ENCODE measurements at places on chromosomes 1 and 21.

DNA sequence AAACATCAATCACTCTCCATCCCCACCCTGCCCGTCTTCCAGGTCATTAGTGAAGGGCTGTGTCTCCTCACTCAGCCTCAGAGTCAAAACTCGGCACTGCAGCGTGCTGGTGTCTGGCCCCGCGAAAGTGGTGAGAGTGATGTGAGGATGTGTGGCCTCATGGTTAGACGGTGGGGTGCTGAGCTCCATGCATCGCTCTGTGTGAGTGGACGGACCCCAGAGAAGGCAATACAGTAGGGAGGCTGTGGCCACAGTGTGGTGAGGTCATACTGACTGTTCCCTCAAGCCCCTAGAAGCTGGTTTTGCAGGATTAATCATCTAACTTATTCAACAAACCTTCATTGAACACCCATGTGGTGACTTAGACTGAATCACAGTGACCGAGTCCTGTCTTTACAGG is 329.9 kb upstream of the AJAP1 start:
- ATAC-seq: no peak

GRCh38 chr1:67952071-67952470 is 98.4 kb downstream of the DIRAS3 start:
- no peak for ATAC-seq

GRCh38 chr1:81392526-81393226 is 408.1 kb upstream of the ADGRL2 start:
- ATAC-seq: no peak

GRCh38 chr1:161720956-161721737 is at the start of gene FCRLB:
TSS of gene FCRLB (plus strand) at chr1:161721544. CDS start at chr1:161722673, 1,129 bp downstream.
- no peak for ATAC-seq

GRCh38 chr1:197103300-197103699 is 36.2 kb upstream of the F13B start:
- no peak for ATAC-seq

DNA sequence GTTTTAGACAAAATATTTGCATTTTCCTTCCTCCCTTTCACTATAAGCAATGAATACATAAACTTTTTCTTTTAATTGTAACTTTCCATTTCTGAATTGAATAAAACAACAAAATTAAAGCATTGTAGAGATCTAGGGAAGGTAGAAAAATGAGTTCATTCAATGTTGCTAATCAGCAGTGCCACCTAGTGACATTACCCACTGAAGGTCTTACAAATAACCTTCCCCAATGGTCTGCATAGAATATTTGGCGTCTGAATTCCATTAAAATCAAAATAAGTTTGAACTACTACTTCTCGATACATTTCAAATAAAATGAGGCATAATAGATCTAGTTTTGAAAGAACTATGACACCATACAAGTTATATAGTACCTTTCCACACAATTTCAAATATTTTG is 19.6 kb downstream of the FH start:
- peak; percentile 51 for ATAC-seq

DNA sequence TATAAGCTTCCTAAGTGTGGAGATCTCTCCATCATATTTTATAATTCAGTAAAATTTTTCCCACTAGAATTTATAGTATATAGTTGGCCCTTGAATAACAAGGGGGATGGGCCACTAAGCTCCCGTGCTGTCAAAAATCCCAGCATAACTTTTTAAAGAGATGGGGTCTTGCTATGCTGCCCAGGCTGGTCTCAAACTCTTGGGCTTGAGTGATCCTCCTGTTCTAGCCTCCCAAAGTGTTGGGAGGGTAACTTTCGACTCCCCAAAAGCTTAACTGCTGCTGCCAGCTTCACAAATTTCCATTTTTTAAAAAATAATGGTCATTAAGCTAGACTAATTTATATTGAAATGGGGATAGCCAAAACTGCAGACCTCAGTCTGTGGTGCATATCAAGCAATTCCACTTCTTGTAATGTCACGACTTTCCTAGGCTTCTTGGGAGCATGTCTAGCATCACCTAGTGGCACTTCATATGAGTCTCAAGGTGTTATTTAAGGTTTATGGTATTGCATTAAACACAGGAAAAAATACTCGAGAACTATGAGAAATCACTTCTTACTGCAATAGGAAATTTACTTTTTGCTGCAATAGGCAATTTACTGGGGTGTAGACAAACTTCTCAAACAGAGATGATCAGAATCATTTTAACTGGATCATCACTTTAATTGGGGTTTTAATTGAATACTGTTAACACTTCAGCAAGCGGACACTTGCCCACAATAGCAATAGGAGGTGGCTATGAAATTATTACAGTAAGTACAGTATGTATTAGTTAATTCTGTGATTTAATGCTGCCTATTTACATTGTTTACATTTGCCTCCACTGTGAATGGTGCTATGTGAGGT is 19.3 kb upstream of the ACTA1 start:
- no peak for ATAC-seq

GRCh38 chr1:178643831-178644230 is 81.2 kb upstream of the RALGPS2 start:
- no peak for ATAC-seq

DNA sequence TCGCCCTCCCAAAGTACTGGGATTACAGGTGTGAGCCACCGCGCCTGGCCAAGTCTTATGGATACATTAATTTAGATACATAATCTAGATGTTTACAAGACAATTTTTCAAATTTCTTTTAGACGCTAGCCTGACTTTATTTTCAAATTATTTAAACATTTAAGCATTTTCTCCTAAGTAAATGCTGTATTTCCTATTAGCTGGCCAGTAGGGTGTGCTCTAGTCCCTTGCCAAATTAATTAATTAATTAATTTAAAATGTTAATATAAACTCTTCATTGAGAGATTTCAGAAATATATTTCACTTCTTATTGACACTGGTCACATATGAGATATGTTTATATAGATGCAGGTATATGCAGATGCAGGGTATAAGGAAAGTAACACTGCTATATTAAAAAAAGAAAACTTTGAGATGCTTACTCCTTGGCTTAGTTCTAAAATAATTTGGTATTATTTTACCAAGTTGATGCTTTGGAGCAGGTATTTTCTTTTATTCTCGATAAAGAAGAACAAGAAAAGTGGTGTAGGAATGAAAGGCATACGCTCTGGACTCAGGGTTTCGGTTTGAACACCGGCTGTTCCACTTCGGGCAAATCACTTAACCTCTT is 5.2 kb upstream of the ERRFI1 start:
- ATAC-seq: no peak

GRCh38 chr1:26853156-26853555 is 9.8 kb upstream of the SFN start:
- ATAC-seq: peak; percentile 99

- no peak for ATAC-seq
Observed at GRCh38 chr1:155777582-155777981, 79.4 kb downstream of the GON4L start.

- ATAC-seq: peak; percentile 2
Observed at GRCh38 chr1:1237874-1238701, 6.1 kb downstream of the B3GALT6 start.

DNA sequence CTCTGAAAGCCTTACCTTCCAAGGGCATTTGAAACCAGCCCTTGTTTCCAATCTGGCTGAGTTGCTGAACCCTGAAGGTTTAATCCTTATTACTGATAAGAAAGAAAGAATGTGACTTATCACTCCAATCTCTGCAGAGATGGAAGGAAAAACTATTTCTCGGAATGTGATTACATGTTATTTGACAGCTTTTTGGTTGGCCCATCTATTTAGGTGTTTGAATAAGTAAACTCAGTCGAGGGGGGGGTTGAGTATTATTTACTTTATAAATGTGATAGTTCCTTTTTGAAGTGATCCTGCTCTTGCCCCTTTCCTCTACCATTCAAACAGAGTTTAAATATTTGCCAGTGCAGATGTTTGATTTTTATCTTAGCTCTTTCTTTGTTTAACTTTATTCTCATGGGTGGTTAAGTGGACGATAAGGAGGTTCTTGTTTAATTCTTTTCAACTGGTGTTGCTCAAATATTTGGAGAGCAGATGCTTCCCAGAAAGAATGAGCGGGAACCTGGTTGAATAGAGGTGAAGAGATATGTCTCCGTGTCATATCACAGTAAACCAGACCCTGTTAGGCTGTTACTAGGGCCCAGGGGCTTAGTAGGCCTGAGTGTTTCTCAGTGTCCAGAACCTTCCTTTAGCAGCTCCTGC is 126.1 kb downstream of the CACHD1 start:
- no peak for ATAC-seq

- ATAC-seq: no peak
Observed at GRCh38 chr21:32782698-32783097, 11.1 kb upstream of the PAXBP1 start.

DNA sequence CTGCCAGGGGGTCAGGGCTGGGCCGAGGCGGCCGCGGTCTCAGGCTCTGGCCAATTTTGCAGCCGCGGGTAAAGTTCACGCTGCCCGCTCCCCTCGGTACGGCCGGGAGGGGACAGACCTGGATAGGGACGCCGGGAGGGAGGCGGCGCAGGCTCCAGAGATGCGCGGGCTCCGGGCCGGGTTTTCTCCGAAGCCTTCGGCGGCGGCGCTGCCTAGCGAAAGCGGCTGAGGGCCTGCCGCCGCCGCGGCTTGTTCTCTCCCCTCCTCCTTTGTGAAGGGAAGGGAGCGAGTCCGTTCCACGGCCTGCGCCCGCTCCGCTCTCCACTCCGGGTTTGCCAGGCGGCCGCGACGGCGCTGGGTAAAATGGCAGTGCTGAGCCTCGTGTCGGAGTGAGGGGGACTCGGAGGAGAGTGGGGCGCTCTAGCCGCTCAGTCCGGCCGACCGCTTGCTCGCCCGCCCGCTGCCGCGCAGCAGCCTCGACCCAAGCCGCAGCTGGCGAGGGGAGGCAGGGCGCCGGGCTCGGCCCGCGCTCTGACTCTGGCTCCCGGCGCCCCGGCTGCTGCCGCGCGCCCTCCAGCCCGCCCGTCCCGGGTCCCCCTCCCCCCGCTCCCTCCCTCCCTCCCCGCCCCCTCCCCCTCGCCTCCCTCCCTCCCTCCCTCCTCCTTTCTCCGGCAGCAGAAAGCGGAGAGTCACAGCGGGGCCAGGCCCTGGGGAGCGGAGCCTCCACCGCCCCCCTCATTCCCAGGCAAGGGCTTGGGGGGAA is at the start of gene ARID1A:
ARID1A (plus strand) TSS at position 660 of the 763 bp plus-strand sequence. CDS start 389 bp downstream, outside the sequence.
- ATAC-seq: peak; percentile 32

DNA sequence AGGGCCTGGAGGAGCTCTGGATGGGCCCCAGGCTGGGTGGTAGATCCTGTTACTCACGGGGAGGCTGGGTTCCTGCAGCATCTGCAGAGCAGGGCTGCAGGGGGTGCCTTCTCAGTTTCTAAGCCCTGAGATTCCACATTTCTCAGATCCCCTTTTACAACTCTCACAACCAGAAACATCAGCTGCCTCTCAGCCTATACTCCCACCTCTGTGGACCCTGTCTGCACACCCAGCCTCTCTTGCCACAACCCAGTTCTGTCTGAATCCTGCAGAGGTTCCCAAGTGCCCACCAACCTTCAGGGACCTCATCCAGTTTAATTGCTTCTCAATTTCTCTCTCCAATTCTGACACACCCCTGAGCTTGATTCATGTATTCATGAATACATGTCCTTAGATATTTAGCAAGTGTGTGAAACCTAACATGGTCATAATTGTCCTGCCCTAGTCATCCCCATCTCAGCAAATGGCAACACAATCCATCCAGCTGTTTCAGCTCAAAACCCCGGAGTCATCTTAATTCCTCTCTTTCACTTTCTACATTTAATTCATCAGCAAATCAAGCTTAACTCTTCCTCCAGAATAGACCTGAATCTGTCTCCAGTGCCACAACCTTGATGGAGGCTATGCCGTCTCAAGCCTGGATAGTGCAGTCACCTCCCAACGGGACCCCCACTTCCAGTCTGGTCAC is 57.0 kb upstream of the NEK2 start:
- peak; percentile 73 for ATAC-seq

DNA sequence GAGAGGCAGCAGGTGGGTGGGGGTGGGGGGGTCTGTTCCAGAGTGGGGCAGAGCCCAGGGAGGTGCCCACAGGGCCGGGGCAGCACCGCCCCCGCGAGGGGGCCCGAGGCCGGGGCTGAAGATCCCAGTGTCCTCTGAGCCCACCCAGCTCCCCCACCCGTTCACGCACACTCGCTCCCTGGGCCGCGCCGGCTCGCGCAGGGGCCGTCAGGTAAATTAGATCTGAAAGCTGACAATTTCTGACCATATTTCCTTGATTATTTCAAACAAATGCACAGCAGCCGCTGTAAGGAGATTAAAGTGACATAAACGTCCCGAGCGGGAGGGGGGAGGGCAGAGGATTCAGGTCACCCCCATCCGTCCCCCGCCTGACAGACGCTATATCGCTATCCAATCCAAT is 118.0 kb downstream of the CASZ1 start:
- no peak for ATAC-seq

GRCh38 chr1:151523326-151523725 is 12.1 kb downstream of the CGN start:
- ATAC-seq: no peak

GRCh38 chr1:119390526-119390925 is 21.9 kb downstream of the HAO2 start:
- ATAC-seq: no peak

DNA sequence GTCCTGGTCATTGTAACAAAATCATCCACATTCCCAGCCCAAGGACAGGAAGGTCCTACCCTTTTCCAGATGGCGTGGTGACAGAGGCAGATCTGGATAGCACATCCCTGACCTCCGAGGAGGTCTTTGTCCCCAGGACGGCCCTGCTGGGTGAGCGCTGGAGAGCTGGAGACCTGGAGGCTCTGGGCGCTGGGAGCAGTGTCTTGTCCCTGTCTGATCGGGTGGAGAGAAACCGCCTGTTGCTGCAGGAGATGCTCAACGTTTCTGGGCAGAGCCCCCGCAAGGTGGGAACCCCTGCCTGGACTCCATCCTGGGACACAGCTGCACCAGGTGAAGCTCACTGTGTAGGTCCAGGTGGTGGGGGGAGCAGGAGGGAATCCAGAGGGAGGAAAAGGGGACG is 4.1 kb downstream of the KIAA1614 start:
- no peak for ATAC-seq

GRCh38 chr1:150999051-150999674 is 7.5 kb downstream of the MINDY1 start:
- no peak for ATAC-seq

DNA sequence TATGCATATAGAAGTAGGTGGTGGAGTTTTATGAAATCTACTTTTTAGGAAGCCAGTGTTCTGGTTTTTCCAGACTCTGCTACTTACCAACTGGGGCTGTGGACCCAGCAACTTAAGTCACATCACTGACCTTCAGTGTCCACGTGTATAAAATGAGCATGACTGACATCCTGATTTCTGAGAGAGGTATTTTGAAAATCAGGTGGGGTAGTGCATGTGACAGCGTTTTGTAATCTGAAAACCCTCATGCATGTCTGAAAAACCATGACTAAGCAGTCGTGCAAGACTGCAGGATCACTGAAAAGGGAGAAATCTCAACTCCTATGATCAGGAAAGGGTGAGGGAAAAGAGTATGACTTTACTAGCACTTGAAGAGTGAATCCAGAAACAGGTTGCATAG is 26.1 kb downstream of the CR1L start:
- peak; percentile 42 for ATAC-seq

DNA sequence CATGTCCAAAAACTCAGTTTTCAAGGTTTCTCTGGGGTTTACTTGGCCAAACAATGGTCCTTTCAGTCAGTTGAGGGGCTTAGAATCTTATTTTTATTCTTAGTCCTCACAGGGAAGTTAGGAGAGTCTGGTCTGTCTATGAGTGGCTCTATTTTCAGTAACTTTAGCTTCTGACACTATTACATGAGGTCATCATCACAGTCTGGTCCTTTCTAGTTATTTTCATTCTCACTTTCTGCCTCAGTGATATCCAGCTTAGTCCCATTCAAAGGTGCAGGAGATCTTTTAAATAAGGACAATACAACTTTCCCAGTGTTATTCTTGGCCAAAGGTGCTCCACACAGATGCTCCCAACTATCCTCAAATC is 30.0 kb upstream of the FGGY start:
- no peak for ATAC-seq

- ATAC-seq: peak; percentile 61
Observed at GRCh38 chr1:155093911-155094621, 15.4 kb downstream of the EFNA3 start.

GRCh38 chr1:104720741-104721140 is 971.0 kb downstream of the AMY1C start:
- no peak for ATAC-seq

All from motor neuron (in vitro differentiated cells).